ENCODE measurements at places on chromosomes 13 and 19.

GRCh38 chr19:32869966-32870573 lies 503 bp upstream of the SLC7A9 start:
- DNase-seq: no peak

- no peak for DNase-seq
Measured at GRCh38 chr13:35448465-35448864, 28.0 kb downstream of the MAB21L1 start.

DNA sequence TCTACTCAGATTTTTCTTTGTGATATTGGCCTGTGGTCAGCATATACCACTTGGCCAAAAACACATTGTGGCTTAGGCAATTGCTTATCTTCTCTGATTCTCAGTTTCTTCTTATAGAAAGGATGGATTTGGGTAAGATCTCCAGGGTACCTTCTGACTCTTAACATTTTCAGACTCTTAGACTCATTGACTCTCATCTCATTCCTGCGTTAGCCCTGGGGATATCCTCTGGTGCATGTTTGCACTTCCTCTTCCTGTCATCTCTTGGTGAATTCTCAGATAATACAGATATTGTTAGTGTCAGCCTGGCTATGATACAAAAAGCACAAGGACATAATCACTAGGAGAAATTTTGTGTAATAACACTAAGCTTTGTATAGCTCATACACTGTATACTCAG lies 492.5 kb upstream of the GPC6 start:
- no peak for DNase-seq

- no peak for DNase-seq
Measured at GRCh38 chr13:93925990-93926389, 553.5 kb downstream of the DCT start.

- no peak for DNase-seq
Measured at GRCh38 chr19:18435842-18436670, 1.9 kb downstream of the ISYNA1 start.

DNA sequence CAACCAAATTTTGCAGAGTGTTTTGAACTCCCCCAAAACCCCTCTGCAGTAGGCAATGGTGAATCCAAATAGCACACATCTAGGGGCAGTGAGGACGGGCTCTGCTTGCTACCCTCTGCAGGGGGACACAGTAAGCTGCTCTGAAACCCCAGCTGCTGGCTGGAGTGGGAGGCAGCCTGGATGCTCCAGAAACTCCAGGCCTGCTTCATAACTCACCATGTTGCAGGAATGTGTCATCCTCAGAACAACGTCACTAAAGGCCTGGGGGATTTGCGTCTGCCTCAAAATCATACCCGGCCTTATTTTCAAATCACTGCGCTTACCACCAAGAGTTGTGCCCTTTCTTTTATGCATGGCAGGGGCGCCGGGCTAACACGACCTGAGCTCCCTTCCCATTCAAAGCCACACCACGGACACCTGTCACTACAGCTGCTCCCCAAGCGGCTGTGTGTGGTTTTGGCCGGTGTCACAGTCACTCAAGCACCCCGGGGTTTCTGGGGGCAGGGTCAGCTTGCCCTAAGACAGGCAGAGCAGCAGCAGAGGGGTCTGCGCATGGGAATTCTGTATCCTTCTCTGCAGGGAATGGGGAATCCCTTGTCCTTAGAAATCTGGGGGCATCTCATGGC lies 93.9 kb downstream of the TSHZ3 start:
- DNase-seq: no peak

- DNase-seq: no peak
Measured at GRCh38 chr19:34490141-34490766, 8.7 kb downstream of the WTIP start.

GRCh38 chr13:71801165-71801760 lies 65.7 kb downstream of the DACH1 start:
- no peak for DNase-seq

DNA sequence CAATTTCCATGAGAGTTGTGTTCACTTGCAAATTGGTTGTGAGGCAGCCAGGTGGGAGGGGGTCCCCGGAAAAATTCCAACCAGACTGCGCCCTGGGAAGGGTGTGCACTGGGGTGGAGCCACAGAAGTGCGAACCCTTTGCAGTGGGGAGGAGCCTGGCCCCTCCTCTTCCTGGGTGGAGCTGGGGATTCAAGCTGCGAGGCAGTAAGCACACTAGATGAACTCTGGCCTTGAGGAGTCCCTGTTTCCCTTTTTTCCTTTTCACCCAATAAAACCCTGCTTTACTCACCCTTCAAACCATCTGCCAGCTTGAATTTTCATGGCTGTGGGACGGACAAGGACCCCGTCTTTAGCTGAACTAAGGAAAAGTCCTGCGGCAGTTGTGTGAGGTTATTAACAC lies 31.0 kb upstream of the MBNL2 start:
- DNase-seq: no peak
